Left renal cortex interstitium (tissue), 4 donors: ENCODE measurements at places on chromosomes 12 and 14.

DNA sequence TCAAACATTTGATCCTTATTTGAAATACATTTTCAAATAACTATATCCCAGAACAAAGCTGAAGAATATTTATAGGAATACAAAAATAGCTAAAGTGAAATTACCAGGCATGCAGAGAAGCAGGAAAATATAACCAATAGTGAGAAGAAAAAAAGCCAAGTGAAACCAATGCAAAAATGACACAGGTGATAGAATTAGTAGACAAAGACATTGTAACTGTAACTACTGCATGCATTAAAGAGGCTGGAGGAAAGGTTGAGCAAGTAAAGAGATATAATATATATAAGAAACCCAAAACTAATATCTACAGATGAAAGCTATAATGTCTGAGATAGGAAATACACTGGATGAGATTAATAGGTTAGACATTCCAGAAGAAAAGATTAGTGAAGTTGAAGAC is 49.2 kb upstream of the PRPF39 start:
- DNase-seq, result no peak

GRCh38 chr12:94706250-94706661 is 55.9 kb upstream of the TMCC3 start:
- DNase-seq, result no peak

DNA sequence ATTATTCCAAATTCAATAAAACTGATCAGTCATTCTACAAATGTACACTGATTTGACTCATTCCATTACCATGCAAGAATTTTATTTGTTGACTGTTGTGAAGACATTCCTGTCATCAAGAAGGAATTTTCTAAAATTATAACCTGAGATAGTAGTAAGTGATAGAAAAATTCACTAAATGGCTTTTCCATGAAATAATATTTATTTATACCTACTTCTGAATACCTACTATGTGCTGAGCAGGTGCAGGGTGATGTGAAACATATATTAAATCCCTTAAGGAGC is 841.7 kb downstream of the NRXN3 start:
- no peak for DNase-seq

DNA sequence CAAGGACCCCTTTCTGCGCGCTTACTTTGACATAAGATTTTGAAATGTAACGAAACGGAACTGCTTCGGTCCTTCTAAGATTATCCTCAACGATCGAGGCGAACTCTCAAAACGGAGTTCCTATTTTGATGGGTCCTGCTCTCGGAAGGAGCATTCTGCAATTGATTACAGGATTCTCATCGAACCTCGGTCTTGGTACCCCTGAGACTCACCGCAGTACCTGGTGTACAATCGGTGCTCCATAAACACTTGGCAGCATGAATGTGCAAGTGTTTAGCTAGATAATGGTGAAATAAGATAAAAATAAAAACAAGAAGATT is 530 bp upstream of the NEMF start:
- DNase-seq, result no peak

DNA sequence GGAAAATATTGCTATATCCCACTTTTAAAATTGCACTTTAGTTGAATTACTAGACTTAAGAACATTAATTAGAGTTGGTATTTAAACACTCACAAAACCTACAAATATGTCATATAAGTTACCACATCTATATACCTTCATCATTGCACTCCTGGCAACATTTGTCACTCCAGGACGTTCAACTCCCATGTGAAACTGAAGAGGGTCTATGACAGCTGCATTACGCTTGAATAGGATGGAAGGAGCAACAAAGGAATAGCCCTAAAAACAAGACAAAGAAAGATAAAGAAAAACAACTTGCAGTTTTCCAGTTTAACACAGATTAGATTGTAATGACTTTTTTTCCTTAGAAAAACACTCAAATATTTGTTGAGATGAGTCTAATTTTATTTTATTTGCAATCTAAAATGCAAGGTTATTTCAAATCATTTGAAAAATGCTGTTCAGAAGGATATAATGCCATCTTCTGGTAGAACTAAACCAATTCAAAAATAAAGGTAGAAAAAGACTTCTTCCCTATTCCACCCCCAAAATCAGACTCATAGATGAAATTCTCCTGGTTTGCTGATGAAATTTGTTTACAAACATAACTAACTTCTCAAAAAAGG is 84.3 kb upstream of the TTC7B start:
- no peak for DNase-seq

GRCh38 chr14:23306412-23307145 is at the start of gene BCL2L2:
BCL2L2 (plus strand) TSS chr14:23306833; CDS start chr14:23307768, 935 bp downstream.
- peak; percentile 90 for DNase-seq

- DNase-seq, result no peak
These were observed 10.0 kb downstream of the WNT1 start for GRCh38 chr12:48988030-48988649.

DNA sequence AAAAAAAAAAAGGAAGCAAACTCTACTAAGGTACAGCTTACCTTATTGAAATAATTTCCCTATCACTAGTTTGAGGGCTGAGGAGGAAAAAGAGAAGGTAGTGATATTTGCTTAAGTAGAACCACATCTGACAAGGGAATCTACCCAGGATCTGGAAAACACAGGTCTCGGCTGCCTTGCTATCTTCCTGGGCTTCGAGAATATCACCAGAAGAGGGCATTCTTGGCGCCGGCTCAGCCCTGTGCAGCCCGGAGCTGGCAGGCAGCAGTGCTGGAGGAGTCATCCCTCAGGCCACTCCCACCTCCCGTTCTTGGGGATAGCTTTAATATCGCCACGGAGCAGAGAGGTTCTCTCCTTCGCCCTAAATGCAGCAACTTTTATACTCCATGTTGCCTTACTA is 1181.2 kb downstream of the VRK1 start:
- DNase-seq, result peak; percentile 47

GRCh38 chr14:33814010-33814409 is 136.9 kb downstream of the EGLN3 start:
- no peak for DNase-seq

DNA sequence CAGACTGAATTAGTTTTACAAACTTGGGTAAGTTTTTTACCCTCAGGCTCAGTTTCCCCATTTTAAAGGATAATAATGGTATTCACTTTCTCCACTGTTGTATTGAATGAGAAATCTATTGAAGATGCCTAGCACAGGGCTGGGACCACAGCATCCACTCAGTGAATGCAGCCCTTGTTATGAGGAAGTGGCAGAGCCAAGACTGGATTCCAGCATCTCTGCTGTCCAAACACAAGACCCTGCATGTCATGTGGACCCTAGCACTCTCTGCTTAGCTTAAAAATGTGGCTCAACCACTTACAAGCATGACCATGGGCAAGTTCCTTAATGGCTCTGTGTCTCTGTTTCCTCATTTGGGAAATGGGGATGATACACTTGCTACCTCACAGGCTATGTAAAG is 24.1 kb upstream of the TRIM9 start:
- no peak for DNase-seq

- no peak for DNase-seq
These were observed 119.3 kb upstream of the FSCB start for GRCh38 chr14:44626423-44626822.

GRCh38 chr12:25135531-25136154 is 59.3 kb downstream of the DNAI7 start:
- no peak for DNase-seq

GRCh38 chr12:132471011-132471857 is 18.7 kb upstream of the FBRSL1 start:
- no peak for DNase-seq

DNA sequence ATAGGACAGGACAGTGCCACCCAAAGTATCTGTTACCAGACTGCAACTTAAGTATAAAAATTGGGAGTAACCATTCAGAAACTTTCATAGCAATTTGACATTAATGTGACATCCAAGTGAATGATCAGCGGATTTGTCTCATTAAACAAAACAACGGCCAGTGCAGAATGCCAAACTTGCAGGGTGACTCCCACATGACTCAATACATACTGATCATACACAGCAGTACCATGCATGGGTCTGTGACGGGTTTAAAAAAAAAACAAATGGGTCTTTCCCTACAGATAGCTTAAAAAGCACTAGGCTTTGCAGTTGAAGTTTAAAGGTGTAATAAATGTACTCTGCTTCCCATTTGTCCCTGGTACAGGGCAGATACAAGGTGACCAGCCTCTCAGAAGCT is 116.6 kb downstream of the SLC35F4 start:
- DNase-seq, result no peak

- no peak for DNase-seq
These were observed 163.4 kb downstream of the SRGAP1 start for GRCh38 chr12:64007853-64008252.

GRCh38 chr12:26034371-26035142 is 76.1 kb downstream of the RASSF8 start:
- no peak for DNase-seq

GRCh38 chr14:20376071-20376588 is 32.7 kb downstream of the PARP2 start:
- no peak for DNase-seq

DNA sequence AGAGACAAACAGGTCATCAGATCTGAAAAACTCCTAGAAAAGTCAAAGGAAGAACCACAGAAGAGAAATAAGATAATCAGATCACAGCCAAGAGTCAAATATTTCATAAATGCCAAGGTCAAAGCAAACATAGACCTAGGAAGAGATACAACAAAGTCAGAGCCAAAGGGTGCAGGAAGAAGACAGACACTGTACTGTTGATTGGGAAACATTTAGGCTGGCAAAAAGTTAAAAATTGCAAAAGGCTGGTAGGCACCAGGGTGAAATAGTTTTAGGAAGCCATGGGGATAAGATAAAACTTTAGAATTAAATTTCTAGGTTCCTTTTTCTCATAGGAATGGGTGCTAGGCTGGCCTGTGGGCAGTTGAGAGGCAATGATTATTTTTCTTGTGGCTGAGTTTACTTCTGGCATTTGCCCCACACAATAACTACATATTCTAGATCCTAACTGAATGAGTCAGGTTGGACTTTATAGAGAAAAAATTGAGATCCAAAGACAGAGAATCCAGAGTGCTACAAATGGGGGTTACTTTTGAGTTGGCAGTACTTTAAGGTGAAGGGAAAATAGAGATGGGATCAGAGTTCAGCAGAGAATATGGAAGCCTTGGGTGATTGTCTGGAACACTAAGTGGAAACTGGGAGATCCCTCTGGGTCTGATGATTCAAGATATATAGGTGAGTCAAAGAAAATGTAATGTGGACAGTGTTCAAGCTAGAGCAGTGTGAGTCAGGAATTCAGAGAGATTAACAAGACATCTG is 215.5 kb downstream of the C12orf50 start:
- no peak for DNase-seq

DNA sequence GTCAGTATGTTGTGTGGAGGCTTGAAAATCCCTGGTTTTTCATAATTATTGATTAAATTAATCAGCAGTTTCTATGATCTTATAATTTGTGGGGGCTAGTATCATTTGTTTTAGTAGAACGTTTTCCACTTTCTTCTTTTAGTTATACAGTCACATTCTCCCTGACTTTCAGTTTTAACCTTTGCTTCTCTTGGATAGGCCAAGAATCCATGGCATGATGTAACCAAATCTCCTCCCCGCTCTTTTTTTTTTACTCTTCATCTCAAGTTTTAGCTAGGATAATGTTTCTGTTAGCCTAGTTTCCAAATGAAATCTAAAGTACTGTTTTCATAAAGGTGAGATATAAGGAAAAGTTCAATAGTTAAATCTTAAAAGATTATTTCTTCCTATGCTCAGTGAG is 106.5 kb downstream of the TMEM117 start:
- no peak for DNase-seq

GRCh38 chr14:43359317-43359716 is 1147.8 kb downstream of the FSCB start:
- DNase-seq, result no peak

DNA sequence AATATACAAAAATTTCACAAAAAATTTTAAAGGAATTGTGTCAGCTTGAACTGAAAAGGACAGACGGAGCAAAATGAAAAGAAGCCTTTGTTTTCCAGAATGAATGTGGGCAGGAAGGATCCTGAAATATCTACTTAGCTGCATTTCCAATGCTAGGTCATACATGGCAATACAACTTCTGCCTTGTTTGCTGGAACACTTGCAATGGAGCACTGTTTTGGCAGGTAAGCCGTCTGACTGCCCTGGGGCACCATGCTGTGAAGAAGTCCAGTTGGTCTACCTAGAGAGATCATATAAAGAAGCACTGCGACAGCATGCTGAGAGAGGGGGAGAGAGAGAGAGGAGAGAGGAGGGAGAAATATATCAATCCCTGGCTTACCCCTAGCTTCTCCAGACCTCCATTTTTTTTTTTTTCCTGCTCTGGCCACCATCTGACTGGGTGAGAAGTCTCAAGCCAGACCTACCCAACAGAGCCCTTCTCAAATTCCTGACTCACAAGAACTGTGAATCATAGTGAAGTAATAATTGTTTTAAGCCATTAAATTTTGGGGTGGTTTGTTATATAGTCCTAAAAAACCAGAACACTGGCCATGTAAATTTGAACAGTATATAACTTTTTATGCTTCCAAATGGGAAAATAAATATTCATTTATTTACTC is 97.1 kb upstream of the PRICKLE1 start:
- no peak for DNase-seq

GRCh38 chr14:36751920-36752319 is 90.3 kb downstream of the PAX9 start:
- DNase-seq, result no peak

- no peak for DNase-seq
These were observed 653.9 kb upstream of the TBX3 start for GRCh38 chr12:115337693-115338543.

GRCh38 chr12:132285991-132286681 is 43.3 kb downstream of the GALNT9 start:
- DNase-seq, result no peak

- DNase-seq, result no peak
These were observed 292.4 kb upstream of the PWP1 start for GRCh38 chr12:107393043-107393717.

DNA sequence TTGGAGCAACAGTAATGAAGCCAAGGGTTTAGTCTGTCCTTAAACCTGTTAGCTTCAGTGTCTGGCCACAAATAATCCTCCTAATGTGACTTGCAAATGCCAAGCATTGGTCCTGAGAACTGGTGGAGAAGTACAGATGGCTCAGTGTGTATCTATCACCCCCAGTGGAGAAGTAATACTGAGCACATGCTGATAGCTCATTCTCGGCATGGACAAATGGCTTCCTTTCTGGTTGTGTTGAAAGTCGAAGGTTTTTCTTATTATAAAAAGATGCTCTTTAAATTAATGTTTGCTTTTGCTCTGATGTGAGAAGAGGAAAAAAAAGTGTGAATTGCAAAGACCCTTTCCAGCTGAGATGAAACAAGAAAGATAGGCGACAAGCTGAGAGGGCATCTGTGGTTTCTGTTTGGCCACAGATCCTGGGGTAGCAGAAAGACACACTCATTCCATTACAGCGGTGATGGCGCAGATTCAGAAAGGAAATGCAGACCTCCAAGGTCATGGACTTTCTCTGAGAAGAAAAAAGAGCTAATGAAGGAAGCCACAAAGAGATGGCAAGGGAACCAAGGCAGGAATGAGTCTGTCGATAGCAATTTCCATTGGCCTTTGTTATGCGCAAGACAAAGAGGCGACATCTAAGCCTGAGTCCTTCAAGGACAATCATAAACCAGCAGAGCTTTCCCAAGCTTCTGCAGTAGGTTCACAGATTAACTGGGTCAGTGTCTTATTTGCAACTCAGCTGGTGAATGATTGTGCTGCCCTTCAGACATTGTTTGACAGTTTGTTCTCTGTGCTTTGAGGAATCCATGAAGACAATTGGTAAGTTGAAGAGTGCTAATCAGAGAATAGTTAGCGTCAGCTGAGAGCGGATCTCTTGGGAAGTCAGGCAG is 155.5 kb upstream of the RGS6 start:
- DNase-seq, result no peak

GRCh38 chr12:49666176-49666575 is 41.0 kb downstream of the FMNL3 start:
- DNase-seq, result no peak

- no peak for DNase-seq
These were observed 108.7 kb upstream of the NCOR2 start for GRCh38 chr12:124675881-124676713.

GRCh38 chr12:5478081-5478706 is 46.3 kb downstream of the NTF3 start:
- DNase-seq, result no peak
